ENCODE measurements at places on chromosomes 4 and X.

DNA sequence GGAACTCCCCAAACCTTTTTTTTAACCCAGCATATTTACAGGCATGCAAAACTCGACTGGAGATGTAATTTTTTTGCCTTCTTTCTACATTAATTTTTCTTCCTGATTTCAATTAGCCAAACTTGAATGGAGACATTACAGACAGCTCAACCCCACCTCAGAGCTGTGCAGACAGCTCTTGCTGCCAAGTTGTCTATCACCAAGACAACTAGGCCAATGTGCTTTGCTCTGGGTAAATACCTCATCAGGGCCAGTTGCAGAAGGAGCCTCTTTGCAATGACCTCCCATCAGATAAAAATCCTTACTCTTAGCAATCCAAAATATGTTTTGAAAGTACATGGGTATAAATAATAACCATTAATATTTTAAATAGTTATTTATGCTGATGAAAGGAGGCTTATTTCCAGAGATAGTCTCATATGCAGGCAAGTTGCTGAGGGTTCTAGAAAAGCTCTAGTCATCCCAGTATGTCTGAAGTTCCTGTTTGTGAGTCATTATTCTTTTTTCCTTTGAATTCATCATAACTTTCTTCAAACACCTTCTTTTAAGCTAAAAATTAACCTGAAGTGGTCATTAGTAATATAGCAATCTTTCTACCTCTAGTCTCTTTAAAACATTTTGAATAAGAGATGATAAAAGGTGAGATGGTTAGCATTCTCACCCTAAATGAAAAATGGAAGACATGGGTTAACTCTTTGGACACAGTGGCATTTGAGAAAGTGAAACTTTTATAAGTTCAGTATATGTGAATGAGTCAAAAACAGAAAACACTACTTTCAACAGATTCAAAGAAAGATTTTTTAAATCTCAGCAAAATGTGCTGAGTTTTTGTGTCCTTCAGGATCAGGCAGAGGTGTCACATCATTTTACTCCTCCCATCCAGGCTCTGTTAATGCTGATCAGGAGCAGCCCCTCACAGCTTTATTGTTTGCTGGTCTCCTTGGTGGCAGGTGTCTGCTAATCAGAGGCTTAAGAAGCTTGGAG lies 475.5 kb upstream of the FGF16 start:
- DNase-seq: no peak

DNA sequence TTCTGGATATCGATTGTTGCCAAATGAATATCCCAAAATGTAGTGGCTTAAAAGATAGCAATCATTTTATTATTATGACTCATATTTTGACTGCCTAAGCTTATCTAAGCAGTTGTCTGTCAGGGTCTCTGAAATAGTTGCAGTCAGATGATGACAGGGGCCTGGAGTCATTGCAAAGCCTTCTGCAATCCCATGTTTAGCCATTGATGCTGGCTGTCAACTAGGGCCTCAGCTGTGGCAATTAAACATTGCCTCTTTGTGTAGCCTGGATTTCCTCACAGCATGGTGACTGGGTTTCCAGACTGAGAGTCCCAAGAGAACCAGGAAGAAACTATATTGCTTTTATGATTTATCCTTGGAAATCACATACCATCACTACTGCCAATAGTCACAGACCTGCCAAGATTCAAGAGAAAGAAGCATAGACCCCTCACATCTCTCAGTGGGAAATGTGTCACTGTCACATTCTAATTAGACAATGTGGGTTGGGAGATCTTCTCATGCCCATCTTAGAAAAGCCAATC lies 227.3 kb upstream of the NOCT start:
- DNase-seq: no peak

GRCh38 chr4:186481998-186482790 lies 73.2 kb downstream of the MTNR1A start:
- no peak for DNase-seq

- no peak for DNase-seq
Measured at GRCh38 chr4:140793291-140793690, 37.1 kb upstream of the TBC1D9 start.

GRCh38 chrX:132497432-132497831 lies 8.6 kb upstream of the MBNL3 start:
- no peak for DNase-seq

Measured in GM19239 (cell line).